Stimulated activated CD8-positive, alpha-beta memory T cell treated with anti-CD3 and anti-CD28 coated beads, Interleukin-7, amount 100 ng/mL, for 1 hour (primary cell): ENCODE measurements at places on chromosomes 12 and 14.

GRCh38 chr14:47675466-47676314, at the start of gene MDGA2:
Gene MDGA2 (minus strand): TSS chr14:47675605.
- no peak for DNase-seq

- DNase-seq = no peak
Measured at GRCh38 chr14:21860172-21860571, 186.6 kb upstream of the OR4E1 start.

GRCh38 chr14:87691042-87691881, 301.7 kb downstream of the GALC start:
- DNase-seq = no peak

GRCh38 chr14:91364524-91365270, 52.9 kb downstream of the CCDC88C start:
- DNase-seq = no peak

GRCh38 chr12:125310461-125310860, 245.2 kb downstream of the AACS start:
- no peak for DNase-seq

GRCh38 chr12:116442946-116443345, 116.2 kb upstream of the MAP1LC3B2 start:
- no peak for DNase-seq

GRCh38 chr12:84069699-84070098, 842.9 kb downstream of the SLC6A15 start:
- no peak for DNase-seq

DNA sequence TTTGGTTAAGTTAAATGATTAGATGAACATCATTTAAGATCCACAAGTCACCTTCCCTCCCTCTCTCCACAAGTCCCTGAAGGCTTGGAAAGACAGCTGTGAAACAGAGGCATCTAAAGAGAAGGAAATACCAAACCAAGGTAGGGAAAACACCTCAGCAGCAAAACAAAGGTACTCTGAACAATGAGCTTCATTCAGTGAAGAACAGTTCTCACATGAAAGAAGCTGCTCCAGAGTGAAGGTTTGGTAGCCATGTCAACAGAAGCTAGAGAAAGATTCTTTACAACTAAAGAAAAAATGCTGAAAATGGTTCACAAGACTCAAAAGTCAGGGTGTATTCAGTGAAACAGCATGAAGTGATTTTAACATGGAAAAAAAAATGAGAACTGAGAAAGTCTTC, 69.4 kb downstream of the FGD6 start:
- no peak for DNase-seq

DNA sequence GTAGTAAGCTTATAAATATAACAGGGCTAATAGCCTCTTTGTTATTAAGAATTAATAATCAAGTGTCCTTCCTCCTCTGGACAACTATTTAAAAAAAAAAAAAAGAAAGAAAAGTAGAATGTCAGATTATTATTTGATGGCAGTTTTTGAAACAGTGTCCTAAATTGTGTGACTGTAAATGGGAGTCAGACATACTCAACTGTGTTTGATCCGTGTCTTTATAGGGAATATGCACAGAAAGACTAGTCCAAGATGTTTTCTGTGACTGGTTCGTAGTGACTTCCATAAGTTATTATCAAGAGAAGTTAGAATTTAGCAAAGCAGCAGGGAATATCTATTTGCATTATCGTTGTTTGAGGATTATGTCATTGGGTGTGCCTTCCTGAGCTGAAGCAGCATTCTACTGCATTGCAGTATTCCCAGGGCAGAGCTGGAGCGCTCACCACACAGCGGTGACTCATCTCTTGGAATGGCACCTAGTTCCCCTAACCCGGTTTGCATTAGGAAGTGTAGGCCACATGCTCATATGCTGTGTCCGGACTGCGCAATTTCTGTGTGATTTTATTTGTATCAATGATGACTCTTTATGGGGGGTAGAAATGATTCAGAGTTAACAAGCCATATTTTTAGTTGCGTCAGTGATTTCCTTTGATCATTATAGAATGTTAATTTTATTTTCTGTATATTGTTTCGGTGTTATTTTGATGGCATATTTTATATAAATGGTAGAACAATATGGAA, 7.9 kb downstream of the DYNC1H1 start:
- no peak for DNase-seq

GRCh38 chr12:116609319-116610114, 50.3 kb downstream of the MAP1LC3B2 start:
- DNase-seq = no peak

DNA sequence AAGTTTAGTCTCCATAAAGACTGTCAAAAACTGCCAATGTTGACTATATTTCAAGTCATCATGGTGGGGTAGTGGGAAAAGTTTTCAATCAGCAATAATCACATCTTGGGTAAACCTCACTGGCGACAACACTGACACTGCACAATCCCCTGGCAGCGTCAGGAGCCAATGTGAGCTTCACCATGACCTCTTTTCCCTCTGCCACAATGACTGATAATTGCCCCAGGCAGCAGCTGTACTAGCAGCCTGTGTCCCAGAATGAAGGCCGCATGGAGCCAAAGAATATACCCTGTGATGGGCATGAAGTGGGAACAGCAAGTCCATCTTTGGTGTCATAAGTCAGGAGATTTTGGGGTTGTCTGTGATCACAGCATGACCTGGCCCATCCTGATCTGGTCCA, 5.3 kb downstream of the MMAB start:
- no peak for DNase-seq

DNA sequence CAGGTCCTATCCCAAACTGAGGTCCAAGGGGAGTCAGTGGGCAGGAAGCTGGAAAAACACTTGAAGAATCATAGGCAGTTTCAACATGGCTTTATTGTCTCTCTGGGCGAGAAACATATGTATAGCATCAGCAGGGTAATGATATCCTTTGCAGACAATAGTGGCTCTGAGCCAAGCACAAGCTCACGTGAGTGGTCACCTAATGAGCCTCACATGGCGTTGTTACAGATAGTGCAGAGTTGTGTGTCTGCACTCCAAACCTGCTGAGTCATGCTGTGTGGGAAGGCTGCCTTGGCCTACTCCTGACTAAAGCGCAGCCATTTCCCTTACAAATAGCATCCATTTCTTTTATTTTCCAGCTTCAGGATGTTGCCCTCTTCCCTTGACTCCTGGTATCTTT, 105.2 kb upstream of the SYT1 start:
- DNase-seq = no peak

DNA sequence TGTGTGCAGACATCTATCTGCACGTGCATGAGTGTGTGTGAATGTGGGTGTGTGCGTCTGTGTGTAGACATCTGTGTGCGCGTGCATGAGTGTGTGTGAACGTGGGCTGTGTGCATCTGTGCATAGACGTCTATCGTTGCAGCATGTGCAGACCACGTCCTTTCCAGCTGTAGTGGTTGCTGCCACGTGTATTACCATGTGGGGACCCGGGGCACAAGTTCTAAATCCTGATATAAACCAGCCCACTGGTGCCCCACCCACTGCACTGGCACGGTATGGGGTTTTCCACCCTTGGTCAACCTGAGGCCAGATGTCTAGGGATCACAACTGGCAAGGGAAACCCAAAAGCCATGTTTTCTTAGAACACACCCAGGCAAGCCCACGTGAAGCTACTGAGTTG, 197.0 kb downstream of the ANO2 start:
- no peak for DNase-seq

DNA sequence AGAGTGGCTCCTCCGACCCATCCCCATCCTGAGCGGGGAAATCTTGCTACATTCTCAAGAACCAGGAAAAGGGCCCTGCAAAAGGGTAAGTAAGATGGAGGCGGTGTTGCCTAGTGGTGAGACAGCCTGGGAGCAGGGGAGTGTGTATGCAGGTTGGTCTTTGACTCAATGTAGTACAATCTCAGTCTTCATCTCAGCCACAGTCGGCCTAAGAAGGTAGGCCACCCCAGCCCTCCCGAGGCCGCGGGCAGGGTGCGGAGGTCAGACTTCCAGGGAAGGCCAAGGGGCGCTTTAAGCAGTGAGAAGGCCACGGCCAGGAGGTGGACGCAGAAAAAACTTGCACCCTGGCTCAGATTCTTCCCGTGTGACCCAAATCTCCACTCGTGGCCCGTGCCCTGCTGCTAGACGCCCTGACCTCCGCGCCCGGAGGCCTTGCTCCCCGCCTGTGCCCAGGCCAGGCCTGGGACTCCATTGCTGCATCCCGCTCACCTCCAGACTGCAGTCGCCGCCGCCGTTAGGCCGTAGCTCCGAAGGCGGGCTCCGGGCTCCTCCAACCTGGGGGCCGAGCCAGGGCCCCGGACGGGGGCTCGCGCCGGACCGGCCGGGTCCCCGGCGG, 435 bp downstream of the FOXM1 start:
- DNase-seq = no peak
